CD4-positive, alpha-beta T cell treated with Interleukin-21 for 1 hour (primary cell): ENCODE measurements at places on chromosomes 3 and 15.

DNA sequence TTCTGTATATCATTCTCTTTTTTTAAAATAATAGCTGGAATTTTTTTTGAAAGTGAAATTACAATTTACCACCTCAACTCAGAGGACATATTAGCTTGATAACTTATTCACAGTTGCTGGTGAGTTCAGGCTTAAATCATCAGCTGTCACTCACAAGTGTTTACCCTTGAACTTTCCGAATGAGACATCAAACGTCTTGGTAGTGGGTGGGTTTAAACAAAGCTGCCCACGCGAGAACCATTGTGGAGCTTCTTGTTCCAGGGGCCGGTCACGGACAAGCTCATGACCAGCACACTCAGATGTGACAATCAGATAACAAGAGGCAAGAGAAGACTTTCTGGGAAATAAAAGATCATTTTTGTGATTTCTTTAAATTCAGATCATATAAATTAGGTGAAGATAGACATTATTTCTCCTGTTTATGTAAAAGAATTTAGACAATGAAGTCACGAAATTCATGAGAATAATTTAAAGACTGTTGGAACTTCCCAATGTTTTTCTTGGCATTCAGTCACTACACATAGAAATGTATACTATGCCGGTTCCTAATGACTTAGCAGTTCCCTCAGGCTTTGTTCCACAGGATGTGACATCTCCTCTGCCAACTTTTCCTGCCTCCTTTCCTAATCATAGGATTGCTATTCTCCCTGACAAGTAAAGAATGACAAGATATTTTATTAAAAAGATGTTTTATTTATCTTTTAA, 29.3 kb downstream of the BTD start:
- DNase-seq, result no peak

- no peak for DNase-seq
Observed at GRCh38 chr3:28575100-28575745, 226.6 kb upstream of the AZI2 start.

DNA sequence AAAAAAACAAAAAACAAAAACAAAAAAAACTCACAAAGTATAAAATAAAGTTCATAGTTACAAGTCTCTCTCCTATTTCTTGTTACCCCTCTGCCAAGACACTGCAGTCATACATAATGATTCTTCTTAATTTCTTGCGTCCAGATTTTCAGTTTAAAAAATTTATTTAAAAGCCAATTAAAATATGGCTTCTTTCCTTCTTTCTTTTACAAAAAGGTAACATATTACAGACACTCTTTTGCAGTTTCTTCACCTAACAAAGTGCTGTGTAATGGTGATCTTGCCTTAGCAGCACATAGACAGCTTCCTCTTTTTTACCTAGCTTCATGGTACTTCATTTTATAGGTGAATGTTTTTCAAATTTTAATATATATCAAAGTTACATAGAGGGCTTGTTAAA, 136.1 kb upstream of the SGO1 start:
- DNase-seq, result no peak

GRCh38 chr3:112606098-112606497, 34.8 kb downstream of the CCDC80 start:
- no peak for DNase-seq

DNA sequence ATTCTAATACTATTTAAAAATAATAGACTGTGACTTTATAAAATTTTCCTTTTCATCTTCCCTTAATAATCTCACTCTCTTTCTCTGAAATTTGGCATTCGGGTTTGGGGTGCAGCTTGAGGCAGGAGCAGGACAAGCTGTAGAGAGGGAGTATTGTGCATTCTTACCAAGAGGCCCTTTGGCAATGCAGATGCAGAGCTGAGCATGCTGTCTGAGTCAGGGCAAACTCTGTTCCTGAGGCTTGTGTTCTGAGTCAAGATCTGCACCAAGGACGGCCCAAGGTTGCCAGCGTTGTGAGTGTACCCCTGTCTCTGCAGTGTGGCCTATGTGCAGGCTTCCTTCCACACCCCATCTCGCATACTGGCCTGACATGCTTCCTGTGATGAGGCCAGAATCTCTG, 343.8 kb upstream of the FRG2C start:
- no peak for DNase-seq

DNA sequence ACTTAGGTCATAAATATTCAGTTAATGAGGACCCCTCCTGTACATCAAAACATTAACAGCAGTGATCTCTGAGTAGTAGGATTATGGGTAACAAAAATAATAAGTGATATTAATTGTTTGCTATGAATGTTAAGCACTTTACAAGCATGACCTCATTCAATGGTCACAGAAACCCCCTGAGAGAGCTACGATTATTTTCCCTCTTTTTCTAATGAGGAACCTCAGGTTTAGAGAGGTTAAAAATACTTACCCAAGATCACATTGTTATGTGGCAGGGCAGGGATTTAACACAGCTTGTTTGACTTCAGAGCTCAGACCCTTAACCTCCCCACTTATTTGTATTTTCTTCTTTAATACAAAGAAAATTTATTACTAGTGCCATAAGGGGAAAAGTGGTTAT, 228.2 kb downstream of the TBL1XR1 start:
- no peak for DNase-seq

- no peak for DNase-seq
Observed at GRCh38 chr3:1752205-1752604, 346.5 kb upstream of the CNTN4 start.

- no peak for DNase-seq
Observed at GRCh38 chr3:56005196-56005805, 463.0 kb downstream of the ERC2 start.

- peak; percentile 27 for DNase-seq
Observed at GRCh38 chr3:42635111-42635510, 18.4 kb upstream of the ZBTB47 start.

DNA sequence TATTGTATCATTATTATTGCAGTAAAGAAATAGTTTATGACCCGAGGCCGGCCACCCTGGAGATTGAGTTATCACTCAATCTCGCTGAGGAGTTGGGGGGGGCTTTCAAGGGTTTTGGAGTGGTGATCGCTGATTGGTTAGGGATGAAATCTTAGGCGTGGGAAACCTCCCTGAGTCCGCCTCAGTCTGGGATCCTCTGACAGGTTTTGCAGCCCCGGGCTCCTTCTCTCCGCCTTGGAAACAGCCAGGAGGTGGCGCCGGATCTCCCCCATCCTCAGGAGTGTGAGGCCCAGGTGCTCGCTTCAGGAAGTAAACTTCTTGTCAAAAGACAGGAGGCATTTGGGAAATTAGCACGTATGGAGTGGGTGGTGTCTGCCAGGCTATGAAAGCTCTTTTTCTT, 41.1 kb upstream of the SEC61A1 start:
- DNase-seq, result no peak

DNA sequence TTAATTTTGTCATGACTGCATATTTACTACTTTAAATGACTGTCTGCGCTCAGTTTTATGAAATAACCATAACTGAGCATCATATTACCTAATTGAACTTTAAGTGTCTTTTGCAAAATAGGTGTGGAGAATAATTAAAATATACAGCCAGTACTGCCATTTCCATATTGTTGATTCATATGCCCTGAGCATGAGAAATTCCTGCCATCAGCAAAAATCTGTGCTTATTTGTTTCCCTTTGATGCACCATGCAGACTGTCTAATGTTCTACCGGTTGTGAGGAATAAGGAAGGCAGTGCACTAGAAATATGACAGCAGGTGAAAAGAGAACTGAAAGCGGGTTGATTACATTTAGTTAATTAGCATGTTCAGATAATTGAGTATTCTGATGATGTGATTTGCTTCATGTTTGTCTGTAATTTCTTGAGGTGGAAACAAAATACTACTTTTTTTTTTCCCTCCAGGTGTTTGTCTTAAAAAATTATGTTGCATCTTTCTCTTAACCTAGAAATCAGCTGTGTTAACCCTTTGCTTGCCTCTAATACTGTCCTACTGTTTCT, 229.4 kb upstream of the AZI2 start:
- DNase-seq, result no peak

GRCh38 chr3:172786036-172786435, 35.5 kb downstream of the ECT2 start:
- no peak for DNase-seq

- DNase-seq, result no peak
Observed at GRCh38 chr3:99757966-99758365, 59.7 kb upstream of the CMSS1 start.

DNA sequence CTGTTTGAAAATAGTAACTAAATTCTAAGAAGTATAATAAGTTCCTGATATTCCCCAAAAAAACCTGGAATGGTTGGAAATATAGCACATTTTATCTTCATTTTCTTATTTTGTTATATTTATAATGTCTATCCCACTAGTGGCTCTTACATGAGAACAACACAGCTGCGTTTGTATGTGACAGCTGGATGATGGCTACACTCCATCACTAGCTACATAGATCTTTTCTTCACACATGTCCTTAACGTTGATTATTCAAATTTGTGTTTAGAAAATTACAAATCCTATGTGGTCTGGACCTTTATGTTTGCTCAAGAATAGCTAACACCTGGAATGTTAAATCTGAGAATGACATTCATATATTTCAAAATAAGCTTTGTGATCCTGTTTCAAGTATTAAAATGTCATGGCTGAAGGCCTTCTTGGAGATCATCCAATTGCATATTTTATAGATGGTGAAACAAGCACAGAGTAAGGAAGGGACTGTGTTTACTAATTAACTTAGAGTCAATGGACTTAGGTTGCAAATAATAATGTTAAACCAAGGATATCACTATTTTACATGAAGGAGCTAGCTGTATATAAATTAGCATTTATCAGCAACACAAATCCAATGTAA, 60.8 kb downstream of the ATP13A5 start:
- DNase-seq, result no peak

GRCh38 chr3:111667621-111668239, 72.6 kb upstream of the ZBED2 start:
- DNase-seq, result peak; percentile 90

DNA sequence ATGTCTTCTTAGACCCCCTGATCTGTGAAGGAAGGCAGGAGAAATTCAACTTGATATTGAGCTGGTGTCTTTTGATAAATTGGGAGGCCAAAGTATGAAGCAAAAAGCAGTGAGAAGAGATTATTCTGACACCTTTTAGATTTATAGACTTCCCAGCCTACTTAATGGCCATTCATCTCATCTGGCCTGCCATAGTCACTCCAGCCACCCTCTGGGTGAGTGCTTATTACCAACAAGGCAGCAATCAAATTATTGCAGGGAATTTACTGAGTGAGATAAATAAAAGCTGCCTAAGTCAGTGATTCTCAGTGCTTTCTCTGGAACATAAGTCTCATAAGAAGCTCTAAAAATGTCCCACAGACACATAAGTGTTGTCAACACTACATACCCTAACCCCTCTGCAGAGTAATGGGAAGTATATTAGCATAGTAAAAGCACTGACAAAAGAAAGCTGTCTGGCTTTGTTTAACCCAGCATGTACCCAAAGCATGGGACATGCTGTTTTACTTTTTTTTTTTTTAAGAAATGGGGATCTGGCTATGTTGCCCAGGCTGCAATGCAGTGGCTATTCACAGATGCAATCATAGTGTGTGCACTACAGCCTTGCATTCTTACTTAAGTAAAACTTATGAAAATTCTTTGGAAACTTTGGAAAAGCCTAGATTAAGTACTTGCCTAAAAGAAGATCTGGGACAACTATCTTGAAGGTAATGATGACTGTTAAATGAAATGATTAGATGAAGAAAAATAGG, 725.3 kb downstream of the TUSC7 start:
- DNase-seq, result no peak

DNA sequence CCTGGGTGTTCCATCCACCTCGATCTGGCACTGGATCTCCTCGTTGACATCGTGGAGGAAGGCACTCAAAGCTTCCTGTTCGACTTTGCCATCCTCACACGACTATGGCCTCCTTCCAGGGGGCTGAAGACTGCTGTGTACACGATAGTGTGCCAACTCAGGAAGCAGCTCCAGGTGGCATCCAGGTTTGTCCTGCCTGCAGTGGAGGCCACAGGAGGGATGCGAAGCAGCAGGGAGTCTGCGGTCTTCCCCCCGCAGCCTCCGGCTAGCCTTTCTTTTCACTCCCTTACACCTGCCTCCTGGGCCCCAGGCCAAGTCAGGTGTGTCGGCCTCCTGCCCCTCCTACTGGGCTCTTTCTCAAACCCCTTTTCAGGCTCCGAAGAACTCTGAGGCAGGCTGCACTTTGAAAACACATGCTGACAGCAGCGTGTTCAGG, 32.2 kb downstream of the SYNM start:
- no peak for DNase-seq

DNA sequence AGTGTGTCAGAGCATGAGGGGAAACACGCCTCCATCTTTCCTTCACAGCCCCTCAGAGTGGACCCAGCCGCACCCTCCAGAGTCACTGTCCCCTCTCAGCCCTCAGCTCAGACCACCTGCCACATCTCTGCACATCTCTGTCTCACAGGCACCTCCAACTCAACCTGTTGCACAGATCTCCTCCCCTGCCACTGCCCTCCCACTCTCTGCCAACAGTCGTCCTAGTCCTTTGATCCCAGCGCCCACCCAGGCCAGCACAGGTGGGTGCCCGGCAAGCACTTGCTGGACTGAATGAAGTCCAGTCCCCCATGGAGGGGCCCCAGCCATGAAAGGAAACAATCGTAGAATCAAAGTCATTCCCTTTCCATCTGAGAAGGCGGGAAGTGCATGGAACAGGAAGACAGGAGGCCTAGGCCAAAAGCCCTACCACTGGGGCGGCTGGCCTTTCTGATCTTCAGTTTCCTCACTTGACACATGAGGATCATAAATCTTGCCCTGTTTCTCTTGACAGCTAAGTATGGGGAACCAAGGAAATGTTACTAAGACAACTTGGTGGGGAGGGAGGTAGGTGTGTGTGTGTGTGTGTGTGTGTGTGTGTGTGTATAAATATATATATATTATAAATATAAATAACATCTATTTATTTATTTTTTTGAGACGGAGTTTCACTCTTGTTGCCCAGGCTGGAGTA, 28.1 kb downstream of the HCN4 start:
- no peak for DNase-seq

GRCh38 chr3:72496051-72496670, 352.1 kb downstream of the SHQ1 start:
- no peak for DNase-seq

DNA sequence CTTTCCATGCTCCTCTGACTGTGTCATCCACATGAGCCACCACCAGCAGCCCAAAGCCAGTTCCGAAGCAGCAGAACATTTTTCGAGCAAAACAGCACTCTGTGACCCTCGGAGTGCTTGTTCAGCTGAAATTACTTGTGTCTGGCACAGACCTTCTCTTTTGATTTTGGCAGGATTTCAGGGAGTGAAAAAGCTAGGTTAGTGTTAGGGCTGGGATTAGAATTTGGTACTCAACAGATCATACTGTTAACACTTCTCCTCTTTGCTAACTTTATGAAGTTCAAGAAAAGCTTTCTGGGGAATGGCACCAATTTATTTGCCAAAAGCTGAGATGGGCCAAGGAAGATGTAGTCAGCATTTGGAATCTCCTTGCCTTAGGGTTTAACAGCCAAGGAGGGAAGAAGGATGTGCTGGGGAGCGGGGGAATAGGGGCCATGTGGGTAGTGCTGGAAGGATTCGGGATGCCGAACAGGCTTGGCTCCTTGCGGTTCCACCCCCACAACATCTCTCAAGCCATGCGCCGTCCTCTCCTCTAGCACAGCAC, 55.1 kb upstream of the TRA2B start:
- DNase-seq, result no peak

DNA sequence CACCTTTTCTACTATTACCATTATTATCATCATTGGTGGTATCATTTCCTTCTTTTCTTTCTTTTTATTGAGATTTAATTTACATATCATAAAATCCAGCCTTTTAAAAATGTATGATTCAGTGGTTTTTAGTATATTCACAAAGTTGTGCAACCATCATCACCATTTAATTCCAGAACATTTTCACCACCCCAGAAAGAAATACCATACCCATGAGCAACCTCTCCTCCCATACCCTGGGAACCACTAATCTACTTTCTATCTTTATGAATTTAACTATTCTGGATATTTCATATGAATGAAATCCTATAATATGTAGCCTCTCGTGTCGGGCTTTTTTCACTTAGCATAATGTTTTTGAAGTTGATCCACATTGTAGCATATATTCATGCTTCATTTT, 29.1 kb downstream of the AAGAB start:
- no peak for DNase-seq
